T-helper 9 cell (primary cell): ENCODE measurements at places on chromosomes 6 and 20.
A peak's percentile ranks its signal among the peaks of the same experiment; 100 is the strongest.

- DNase-seq: no peak
These were observed 1.9 kb downstream of the MRPS18B start for GRCh38 chr6:30619561-30619960.

DNA sequence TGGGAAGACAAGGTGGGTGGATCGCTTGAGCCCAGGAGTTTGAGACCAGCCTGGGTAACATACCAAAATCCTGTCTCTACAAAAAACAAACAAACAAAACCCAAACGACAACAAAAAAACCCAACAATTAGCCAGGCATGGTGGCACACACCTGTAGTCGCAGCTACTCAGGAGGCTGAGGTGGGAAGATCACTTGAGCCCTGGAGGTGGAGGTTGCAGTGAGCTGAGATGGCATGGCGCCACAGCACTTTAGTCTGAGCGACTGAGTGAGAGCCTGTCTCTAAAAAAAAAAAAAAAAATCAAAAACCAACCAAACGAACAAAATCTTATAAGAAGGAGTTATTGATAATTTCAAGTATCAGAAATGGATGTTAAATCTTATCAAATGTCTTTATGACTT lies 114.9 kb downstream of the CDH26 start:
- DNase-seq: no peak

GRCh38 chr20:50416269-50417022 lies 93.7 kb upstream of the PTPN1 start:
- no peak for DNase-seq

DNA sequence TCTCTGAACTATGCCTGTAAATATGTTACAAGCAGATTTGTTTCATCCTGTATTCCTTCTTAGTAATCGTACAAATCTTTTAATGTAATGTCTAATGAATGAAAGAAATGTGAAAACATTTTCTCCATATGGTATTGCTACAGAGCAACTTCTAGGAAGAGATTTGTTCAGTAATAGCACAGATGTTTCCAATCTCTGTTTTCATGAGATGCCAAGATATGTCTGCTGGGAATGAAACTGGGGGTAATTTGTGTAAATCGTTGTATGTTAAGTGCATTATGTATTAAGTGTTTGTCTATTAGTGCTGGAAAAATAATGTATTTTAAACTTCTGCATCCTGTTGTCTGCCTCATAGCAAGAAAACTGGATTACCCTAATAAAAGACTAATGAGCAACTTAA lies 722.2 kb upstream of the EYS start:
- no peak for DNase-seq

GRCh38 chr6:131914967-131915751 lies 36.0 kb downstream of the CCN2 start:
- peak; percentile 23 for DNase-seq
